ENCODE measurements at places on chromosomes 6 and 20.
A peak's percentile ranks its signal among the peaks of the same experiment; 100 is the strongest.

DNA sequence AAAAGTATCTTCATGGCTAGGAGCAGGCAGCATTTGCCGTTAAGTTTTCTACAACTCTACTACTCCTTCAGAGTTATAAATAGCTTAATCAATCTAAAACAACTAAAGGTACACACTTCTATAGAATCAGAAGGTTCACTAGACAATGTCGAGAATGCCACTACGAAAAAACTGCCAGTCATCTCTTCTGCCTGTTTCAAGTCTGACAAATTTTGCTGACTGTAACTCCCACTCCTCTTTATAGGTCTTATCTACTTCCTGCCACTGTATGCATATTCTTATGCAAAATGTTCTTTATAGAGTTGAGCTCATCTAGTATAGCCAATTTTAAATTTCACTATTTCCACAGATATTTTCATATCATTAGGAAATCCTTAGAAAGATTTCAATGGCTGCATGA lies 160.1 kb downstream of the EYS start:
- DNase-seq = no peak

- DNase-seq = no peak
Observed at GRCh38 chr20:63920226-63920625, 25.3 kb downstream of the DNAJC5 start.

GRCh38 chr6:133555685-133556084 lies 314.5 kb downstream of the EYA4 start:
- DNase-seq = no peak

GRCh38 chr6:80437221-80437620 lies 330.8 kb downstream of the BCKDHB start:
- no peak for DNase-seq

DNA sequence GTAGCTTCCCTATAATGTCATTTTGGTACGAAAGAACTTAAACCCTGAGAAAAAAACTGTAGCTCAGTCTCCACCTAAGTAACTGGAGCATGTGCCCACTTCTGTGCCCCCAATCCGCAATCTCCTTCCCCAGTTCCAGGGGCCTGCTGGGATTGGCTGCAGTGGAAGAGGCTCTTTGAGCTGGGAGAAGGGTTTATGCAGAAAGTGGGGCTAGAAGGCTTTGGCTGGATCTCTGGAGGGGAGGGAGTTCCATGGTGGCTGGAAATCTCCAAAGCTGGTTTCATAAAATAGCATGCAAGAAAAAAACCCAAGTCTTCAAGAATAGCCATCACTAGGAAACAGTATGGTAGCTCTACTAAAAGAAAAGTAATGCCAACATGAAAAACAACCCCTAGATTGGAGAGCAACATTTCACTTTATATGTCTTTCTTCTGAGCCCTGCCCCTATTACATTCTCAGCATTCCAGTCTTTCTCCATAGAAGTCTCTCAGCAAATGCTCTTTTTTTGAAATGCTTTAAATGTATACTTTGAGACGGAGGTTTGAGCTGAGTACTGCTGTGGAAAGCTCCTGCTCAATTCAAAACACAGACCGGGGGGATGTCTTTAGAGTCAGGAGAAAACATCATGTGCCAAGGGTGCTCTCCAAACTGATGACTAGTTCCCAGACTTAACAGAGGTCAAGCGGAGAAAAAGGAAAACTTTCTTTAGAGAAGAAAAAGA lies 36.0 kb upstream of the FOXO3 start:
- no peak for DNase-seq

DNA sequence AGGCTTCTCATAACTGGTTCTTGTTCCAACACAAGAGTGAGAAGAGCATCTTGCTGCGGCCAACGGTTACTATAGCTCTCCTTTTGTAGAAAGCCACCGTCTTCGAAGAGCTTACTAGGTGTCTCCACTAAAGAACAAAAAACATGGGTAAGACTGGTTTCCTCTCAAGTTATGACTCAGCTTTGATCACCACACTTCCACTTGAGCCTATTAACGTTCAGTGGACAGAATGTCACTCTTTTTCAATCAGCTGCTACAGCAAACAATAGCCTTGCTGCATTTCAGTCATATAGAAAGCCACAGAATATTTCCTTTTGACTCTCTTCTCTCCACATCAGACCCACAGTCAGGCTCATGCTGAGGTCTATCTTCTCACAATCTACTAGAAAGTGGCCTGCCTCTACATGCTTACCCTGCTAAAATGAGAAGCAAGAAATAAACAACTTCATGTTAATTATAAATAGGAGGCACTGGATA lies 243.5 kb upstream of the PREP start:
- DNase-seq = peak; percentile 88

GRCh38 chr6:170542031-170542719 lies 10.9 kb downstream of the PSMB1 start:
- DNase-seq = no peak

All from bronchial epithelial cell (primary cell).